ENCODE measurements at places on chromosomes 1 and 21.
A peak's percentile ranks its signal among the peaks of the same experiment; 100 is the strongest.

DNA sequence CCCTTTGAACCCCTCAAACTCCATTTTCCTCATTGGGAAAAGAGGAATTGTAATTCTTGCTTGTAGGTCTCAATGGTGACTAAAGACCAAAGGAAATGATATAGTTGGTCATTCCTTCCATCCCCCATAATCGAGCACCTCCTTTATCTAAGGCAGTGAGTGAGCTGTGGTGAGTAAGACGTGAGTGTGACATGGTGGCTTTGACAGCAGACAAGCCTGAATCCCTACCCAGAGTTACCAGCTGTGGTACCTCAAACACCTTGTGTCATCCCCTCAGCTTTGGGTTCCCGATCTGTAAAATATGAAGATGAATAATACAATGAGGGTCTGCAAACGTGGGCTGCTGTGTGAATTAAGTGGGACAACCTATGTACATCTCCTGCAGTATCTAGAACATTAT lies 8.4 kb downstream of the TRAF5 start:
- DNase-seq, result peak; percentile 55

DNA sequence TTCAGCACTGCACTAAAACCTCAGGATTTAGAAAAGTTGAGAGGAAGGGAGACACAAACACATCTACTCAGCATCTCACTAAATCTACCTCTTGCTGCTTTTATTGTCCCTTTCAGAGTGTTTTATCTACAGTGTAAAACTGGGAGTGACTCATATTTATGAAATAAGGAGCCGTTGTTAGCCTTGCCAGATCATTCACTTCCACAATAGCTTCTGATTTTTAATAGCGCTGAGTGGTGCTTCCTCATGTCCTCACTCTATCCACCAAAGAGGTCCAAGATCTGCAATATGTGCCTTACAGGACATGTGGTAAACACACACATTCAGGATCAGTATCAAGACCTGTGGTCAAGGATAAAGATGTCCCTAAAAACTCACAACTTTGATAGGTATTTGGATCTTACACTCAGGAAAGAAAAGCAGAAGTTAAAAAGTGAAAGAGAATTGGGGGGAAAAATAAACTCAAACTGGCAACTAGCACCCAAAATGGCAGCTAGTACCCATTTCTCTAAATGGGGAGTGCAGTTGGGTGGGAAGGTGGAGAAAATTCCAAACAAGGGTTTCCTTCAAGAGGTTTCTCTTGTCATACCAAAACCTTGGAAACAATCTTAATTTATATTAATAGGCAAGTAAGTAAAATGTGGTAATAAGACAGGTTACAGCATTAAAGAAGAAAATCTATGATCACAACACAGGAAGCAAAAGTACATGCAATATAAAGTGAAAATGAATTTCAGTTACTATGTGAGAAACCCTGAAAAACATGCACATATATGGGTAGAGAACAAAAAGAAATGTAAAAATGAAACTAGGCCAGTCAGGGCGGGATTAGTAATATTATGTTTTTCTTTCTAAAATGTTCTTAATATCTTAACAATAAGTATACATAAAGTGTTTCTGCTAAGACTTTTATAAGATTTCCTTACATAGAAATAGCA lies 15.9 kb downstream of the DUSP10 start:
- DNase-seq, result no peak

- no peak for DNase-seq
These were observed 11.4 kb upstream of the RPTN start for GRCh38 chr1:152170287-152170905.

DNA sequence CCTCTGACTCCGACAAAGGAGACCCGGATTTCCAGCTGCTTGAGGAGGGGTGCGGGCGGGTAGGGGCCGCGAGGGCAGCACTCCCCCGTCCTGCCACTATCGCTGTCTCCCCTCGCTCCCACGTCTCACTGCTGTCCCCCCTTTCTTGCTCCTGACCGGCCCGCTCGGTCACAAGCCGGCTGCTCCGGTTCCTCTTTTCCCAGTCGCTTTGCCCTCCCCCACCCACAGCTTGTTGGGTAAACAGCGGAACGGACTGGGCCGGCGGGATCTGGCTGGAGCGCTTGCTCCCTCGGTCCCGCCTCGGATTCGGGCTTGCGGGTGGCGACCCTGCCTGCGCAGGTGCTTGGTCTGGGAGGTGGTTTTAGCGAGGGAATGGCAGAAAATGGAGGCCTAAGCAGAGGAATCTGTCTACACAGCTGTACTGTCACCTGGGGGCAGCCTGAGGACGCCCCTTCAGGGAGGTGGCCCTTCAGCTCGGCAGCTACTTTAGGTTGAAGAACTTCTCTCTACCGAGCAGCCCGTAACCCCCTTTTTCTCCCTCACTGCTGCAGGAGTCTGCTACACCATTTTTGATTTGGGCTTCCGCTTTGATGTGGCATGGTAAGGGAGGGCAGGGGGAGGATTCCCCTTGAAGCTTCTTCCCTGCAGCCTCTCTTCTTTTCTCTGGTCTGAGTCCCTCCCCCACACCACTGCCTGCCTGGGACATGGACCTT lies 645 bp downstream of the ATP6V0B start:
- no peak for DNase-seq

- DNase-seq, result no peak
These were observed 76.0 kb downstream of the TENT5C start for GRCh38 chr1:117681901-117682250.

- DNase-seq, result no peak
These were observed 202.5 kb downstream of the FGGY start for GRCh38 chr1:59499273-59499942.

DNA sequence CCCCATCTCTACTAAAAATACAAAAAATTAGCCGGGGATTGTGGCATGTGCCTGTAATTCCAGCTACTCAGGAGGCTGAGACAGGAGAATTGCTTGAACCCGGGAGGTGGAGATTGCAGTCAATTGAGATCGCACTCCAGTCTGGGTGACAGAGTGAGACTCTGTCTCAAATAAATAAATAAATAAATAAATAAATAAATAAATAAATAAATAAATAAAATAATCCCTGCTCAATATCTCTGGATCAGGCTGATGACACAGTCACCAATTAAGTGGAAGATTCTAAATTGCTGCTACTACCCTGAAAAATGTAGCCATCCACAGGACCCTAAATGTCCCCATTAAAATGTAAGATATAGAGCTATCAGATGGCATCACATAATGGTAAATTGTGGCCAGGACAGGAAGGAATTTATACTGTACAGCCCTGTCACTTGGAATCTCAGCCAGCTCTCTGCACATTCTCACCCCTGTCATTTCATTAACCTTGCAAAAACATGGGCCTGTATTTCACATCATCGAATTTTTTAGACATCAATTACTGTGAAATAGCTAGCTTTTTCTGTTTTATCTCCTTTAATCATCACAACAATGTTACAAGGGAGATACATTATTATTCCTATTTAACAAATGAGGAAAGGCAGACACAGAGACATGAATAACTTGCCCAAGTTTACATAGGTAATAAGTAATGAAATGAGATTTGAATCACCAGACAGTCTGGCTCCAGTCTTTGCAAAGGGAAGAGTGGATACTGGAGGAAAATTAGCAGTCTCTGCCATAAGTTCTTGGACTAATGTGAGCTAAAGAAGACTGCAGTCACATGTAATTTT lies 56.7 kb upstream of the NTPCR start:
- no peak for DNase-seq

- DNase-seq, result no peak
These were observed 120.4 kb downstream of the EDEM3 start for GRCh38 chr1:184634296-184634695.

DNA sequence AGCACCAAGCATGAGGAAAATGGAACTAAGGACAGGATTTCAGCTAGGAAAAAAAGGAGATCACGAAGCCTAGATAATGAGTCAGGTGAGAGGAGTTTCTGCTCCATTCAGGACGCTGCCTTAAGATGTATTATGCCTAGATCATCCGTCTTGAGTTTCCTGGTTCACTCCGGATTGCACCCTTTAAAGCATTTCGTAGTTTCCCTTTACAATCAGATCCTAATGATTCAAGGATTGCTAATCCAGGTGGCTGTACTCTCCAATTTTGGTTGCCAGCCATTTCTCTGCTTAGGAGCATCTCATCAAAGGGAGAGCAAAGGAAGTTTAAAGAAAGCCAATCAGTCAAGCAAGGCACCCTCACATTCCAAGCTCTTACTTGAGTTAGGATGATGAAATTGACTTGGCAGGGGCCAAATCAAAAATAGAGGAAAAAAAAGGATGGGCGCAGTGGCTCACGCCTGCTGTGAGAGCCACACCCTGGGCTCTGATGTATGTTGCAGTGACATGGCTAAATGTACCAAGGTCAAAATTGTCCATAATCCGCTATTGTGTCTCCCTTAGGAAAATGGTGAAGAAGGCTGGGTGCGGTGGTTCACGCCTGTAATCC lies 156.9 kb upstream of the SOD1 start:
- no peak for DNase-seq

GRCh38 chr21:32698971-32699693 lies 28.7 kb downstream of the SYNJ1 start:
- DNase-seq, result no peak
